ENCODE measurements at places on chromosomes 4 and X.

- no peak for DNase-seq
These were observed 16.6 kb upstream of the QRFPR start for GRCh38 chr4:121397434-121397833.

GRCh38 chr4:92455951-92456350 is 152.2 kb downstream of the GRID2 start:
- no peak for DNase-seq

DNA sequence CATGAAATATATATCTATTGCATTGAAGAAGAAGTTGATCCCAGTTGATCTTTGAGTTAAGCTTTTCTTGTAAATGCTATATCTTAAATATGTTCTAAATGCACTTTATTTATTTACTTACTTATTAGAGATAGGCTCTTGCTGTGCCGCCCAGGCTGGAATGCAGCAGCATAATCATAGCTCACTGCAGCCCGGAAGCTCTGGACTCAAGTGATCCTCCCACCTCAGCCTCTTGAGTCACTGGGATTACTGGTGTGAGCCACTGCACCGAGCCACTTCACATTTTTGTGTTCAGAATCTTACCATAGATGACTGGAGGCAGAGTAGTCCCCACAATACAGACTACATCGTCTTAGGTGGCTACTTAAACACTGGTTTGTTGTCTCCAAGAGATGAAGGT is 324.3 kb upstream of the SLIT2 start:
- DNase-seq, result no peak

GRCh38 chr4:148376151-148376550 is 66.1 kb downstream of the NR3C2 start:
- DNase-seq, result peak; percentile 66

DNA sequence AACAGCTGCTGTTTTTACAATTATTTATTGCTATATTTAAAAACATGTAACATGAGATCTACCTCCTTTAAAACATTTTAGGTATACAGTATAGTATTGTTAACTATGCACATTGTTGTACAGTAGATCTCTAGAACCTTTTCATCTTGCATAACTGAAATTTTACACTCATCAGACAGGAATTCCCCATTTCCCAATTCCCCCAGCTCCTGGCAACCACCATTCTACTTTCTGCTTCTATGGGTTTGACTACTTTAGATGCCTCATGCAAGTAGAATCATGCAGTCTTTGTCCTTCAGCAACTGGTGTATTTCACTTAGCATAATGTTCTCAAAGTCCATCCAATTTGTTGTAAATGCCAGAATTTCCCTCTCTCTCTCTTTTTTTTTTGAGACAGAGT is 9.7 kb upstream of the LSM6 start:
- DNase-seq, result no peak

GRCh38 chrX:16144420-16144819 is 21.1 kb downstream of the GRPR start:
- DNase-seq, result no peak

DNA sequence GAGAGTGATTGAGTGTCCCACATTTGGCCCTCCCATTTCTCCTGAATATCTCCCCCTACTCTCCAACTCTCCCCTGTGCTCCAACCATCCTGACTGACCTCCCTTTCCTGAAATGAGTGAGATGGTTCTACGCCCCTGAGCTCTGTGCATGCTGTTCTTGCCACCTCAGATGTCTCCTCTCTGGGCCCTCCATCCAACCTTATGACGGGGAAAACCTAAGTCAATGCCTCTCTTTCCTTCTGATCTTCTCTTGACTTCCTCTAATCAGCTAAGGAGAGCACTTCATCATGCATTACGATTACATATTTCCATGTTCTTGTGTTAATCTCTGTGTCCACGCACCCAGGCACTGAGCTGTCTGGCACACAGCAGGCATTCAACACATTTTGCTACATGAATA is 1.1 kb upstream of the TNIP3 start:
- DNase-seq, result no peak

DNA sequence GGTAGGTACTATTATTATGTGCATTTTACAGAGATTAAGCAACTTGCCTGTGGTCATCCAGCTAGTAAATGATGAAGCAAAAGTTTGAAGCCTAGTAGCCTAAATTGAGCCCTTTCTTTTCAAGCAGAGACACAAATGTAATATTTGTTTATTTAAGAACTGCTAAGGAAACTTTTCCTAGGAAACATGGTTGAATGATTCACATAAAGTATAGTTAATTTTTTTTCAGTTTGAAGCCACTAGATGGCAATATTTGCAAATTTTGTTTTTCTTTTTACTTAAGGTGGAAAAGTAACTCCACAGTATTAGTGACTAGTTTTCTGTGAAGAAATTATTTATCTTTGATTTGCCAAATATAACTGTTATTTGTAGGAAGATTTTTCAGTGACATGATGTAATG is 52.8 kb upstream of the ANKRD17 start:
- peak; percentile 7 for DNase-seq

DNA sequence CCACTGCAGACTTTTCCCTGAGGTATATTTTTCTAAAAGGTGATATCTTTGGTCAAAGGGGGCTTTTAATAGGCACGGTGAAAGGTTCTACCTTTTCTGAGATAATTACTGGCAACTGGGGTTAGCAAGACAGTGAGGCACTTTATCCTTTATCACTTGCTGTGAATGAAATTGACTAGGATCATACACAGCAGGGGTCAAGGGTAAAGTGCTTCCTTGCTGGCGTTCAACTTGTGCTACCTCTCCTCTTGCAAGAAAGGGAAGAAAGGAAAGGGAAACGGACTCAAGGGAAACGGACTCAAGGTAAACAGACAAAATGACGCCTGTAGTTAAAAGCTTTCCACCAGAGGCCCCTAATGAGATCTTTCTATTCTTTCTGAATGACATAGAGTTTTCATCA is 78.6 kb upstream of the RAPGEF2 start:
- DNase-seq, result no peak

DNA sequence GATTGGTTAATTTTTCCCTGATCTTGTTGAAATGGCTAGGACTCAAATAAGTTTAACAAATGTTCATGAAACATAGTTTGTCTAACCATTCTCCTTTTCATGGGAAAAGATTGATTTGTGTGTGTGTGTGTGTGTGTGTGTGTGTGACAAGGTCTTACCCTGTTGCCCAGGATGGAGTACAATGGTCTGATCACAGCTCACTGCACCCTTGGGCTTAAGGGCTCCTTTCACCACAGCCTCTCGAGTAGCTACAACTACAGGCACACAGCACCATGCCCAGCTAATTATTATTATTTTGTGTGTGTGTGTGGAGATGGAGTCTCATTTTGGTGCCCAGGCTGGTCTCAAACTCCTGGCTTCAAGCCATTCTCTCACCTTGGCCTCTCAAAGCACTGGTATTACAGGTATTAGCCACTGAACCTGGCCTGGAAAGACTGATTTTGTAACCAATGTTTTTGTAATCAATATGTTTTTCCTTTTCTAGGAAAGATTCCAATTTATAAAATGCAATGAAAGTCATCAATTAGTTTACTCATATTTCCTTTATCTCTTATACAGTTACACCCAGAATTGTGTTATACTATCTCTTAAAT is 139.3 kb downstream of the CPE start:
- no peak for DNase-seq

DNA sequence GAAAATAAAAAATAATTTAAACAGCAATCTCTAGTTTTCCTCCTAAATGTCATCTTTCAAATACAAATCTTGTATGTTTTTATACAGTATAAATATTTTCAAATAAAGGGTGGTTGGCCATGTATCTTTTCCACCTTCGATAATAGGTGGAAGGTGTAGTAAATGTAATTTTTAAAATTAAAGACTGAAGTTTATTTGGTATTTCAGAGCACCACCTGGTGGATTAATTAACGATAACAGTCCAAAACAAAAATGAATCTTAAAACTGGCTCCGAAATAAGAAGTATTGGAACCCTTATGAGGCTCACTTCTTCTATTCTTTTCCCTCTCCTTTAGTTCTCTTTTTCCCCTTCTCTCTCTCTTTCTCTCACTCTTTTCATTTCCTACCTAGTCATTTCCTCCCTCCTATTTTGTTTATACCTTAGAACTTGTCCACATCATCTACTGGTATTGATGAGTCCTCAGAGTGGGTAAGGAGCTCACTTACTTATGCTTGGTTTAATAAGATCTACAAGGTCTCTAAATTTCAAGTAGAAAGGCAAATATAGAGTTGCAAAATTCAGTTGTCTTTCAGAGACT is 82.9 kb upstream of the EXOC1L start:
- peak; percentile 25 for DNase-seq

- DNase-seq, result no peak
These were observed 108.8 kb downstream of the SPRY1 start for GRCh38 chr4:123505095-123506010.

GRCh38 chr4:89380980-89381379 is 73.4 kb upstream of the GPRIN3 start:
- DNase-seq, result no peak

DNA sequence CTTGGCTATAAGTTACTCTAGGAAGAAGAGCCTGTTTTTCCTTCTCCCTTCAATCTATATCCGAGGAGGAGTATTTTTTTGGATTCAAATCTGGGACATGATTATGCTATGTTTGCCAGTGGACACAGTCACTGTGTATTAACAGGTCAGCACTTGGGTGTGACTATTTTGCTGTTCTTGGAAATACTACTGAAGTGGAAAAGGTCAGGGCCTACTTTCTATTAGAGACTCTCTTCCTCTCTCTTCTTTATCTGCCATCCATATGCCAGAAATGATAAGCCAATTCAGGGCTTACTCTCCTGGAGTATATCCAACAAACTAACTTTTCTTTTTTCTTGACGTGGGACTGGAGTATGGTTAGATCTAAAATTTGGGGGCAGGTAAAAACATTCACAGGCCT is 40.5 kb downstream of the MID1IP1 start:
- DNase-seq, result no peak

All from hematopoietic multipotent progenitor cell (in vitro differentiated cells).